ENCODE measurements at places on chromosomes 4 and X.

GRCh38 chr4:25984796-25985195 is 70.8 kb downstream of the SMIM20 start:
- no peak for DNase-seq

DNA sequence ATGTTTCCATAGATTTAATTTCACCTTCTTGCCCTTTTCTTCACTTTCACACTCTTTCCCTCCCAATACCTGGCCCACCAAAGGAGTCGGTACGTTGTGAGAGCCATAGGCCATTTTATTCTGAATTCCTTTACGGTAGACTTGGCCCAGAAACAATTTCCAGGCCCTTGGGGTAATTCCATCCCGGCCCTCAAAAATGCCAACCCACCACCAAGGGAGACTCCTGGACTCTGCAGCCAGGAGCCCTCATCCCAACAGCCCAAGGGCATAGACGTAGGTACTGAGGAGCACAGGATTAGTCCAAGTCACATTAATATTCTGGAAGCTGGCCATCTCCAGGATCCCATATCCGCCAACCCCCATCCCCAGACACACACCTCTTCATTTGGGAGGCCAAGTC is 102.9 kb downstream of the LIMCH1 start:
- DNase-seq, result no peak

DNA sequence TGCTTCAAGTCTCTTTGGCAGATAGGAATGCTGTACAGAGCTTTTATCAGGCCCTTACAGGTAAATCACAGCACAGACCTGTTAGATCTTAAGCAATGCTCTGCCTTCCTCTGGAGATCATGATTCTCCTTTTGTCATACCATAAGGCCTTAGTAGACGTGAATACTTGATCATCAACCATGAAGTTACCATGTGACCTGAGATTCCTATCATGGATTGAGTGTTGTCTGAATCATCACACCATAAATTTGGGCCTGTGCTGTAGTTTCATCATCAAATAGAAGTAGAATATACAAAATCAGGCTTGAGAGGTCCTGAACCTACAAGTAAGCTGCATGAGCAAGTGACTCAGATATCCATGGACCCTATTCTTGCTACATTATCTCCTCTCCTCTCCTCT is 466.8 kb upstream of the INTU start:
- no peak for DNase-seq

- DNase-seq, result no peak
Measured at GRCh38 chr4:100340512-100341485, 150.5 kb upstream of the DDIT4L start.

GRCh38 chr4:85905761-85906160 is 430.8 kb downstream of the ARHGAP24 start:
- no peak for DNase-seq

DNA sequence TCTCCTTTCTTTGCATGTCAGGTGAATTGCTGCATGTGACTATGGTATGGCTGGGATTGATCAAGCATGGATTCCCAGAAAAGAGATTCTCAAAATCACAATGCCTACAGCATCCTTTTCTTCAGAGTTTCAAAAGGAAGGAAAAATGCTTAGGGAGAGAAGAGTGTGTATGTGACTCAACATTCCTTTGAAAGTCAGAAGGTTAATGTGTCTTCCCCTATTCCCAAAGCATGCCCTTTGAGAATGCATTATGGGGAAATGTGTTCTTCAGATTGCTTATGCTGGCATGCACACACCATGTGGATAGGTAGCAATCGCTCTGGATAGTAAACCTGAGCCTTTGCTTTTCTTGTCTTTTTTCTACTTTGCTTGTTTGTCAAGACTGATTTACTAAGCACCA is 78.5 kb downstream of the ELOVL6 start:
- no peak for DNase-seq

GRCh38 chr4:173490256-173490655 is 39.8 kb downstream of the HAND2 start:
- DNase-seq, result no peak

DNA sequence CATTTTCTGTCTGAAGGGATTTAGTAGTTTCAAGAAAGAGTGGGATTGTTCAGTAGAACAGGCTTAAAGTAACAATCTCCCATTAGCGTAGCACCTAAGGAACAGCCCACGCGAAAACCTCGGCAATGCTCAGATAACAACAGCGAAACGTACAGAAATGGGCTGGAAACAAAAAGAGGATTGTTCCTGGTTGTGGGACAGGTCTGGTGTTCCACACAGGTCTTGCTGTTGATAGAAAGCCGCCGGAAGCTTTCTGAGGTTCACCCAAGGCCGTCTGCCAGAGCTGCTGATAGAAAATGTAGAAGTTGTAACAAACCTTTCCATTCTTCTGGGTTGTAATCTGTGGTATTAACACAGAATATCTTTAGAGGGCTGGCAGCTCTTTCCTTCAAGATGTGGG is 69.4 kb upstream of the CLCN4 start:
- DNase-seq, result no peak

GRCh38 chr4:37754410-37755185 is 68.4 kb upstream of the RELL1 start:
- no peak for DNase-seq

DNA sequence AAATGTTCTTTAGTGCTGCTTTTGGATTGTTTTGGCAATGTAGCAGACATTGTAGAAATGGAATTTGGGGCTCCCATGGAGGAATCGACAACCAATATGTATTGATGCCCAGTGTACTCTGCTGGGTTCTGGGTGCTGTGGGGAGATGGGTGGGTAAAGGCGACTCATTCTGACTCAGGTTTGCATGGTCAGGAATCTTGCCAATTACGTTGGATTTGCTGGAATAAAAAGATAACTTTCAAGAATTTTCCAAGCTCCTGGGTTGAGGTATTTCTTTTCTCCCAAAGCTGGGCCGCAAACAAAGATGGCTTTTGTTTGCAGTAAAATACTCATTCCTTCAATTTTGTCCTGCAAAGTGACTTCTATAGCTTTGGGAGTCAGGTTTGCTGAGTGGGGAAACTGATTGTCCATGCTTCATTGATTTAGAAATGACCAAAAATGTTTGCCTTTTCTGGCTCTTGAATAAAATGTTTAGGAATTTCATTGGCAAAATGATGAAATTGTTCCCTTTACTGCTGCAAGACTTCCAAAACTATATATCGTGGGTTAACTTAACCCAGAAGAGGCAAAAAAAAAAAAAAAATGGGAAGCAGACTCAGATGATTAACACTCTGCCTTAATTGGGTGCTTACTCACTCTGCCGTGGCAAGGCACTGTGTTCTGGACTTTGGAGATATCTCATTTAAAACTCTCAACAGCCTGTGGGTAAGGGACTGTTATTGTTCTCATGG is 57.0 kb downstream of the RTL9 start:
- DNase-seq, result no peak

GRCh38 chr4:10018818-10019461 is 2.4 kb downstream of the SLC2A9 start:
- DNase-seq, result peak; percentile 78
